Muscle of leg (tissue), 16 donors: ENCODE measurements at places on chromosomes 7 and 10. TPM values are rescaled to one million over a fixed set of nuclear protein-coding genes. Genes with fewer than 3 reads are reported as not detected.

GRCh38 chr7:80707318-80707717, 68.9 kb downstream of the CD36 start:
- H3K36me3 ChIP-seq, result no peaks in the 10 kb centered on the region
- no peaks in the 10 kb centered on the region for H3K27me3 ChIP-seq
- DNase-seq, result no peak
- H3K27ac ChIP-seq, result no peak overlapping the region
- H3K4me3 ChIP-seq, result no peak overlapping the region

DNA sequence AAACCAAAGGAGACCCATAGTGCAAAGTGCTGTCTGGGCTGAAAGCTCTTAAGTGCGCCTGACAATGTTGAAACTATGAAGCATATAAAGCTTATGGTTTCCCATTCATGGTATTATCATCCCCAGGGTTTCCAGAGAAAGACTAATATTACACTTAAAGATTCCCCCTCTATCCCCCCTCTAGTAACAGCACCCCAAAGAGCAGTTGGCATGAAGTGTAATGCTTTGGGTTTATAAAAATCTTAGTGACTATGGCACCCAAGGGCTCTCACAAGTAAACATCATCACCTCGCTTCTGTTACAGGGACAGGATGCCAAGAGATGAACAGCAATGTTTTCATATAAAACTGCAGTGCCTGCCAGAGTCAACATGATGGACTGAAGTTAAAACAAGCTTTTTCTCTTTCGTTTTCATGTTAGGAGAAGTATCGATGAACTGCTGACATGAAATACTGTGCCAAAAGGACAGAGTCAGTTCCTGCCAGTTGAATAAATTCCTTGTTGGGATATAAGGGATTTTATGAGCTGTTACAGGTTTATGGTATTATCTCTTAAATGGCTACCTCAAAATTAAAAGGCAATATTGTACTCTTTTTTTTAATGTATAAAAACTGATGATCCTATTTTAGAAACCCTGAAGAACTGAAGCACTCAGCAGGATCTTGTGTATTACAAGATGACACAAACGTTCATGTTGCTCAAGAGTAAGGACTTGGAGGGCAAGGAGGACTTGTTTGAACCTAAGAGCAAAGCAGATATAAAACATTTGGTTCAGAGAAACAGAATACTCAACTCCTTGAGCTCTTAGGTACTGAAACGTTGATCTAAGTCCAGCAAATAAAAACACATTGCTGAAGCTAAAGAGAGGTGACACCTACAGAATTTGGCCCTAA, 203.7 kb upstream of the IMMP2L start:
- no peaks in the 10 kb centered on the region for H3K27me3 ChIP-seq
- H3K4me3 ChIP-seq, result no peak overlapping the region
- peaks cover 4% of the 10 kb centered on the region for H3K36me3 ChIP-seq
- H3K4me1 ChIP-seq, result peaks cover 2% of the 10 kb centered on the region

GRCh38 chr7:47544416-47544815, 37.5 kb downstream of the TNS3 start:
- H3K4me1 ChIP-seq, result peaks cover 17% of the 10 kb centered on the region
- no peak overlapping the region for H3K4me3 ChIP-seq
- no peak overlapping the region for H3K27ac ChIP-seq
- H3K36me3 ChIP-seq, result peaks cover 5% of the 10 kb centered on the region
- no peak for DNase-seq

GRCh38 chr7:996079-996872, 13.3 kb downstream of the CYP2W1 start:
- no peaks in the 10 kb centered on the region for H3K27me3 ChIP-seq
- H3K4me3 ChIP-seq, result no peak overlapping the region
- H3K27ac ChIP-seq, result no peak overlapping the region

- no peak overlapping the region for H3K27ac ChIP-seq
- H3K36me3 ChIP-seq, result no peaks in the 10 kb centered on the region
- no peak overlapping the region for H3K4me3 ChIP-seq
- peaks cover 8% of the 10 kb centered on the region for H3K4me1 ChIP-seq
- H3K27me3 ChIP-seq, result no peaks in the 10 kb centered on the region
Observed at GRCh38 chr10:14468726-14469125, 138.0 kb upstream of the FRMD4A start.

DNA sequence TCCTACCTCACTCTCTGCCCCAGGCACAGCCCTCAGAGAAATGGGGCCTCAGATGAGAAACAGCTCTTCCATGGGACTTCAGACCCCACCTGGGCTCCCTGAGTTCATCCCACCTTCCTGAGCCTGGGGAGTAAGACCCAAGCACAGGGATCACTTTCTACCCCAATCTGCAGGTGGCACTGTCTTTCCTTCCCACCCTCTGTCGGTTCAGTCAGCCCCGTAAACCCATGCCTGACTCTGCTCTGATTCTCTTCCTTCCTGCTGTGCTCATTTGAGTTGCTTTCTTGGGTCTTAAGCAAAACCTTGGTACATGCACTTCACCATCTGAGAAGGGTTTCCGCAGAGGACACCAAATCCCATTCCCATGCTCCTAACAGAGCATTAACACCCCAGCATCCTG, 306.4 kb upstream of the CDC14C start:
- H3K27me3 ChIP-seq, result no peaks in the 10 kb centered on the region
- H3K27ac ChIP-seq, result no peak overlapping the region
- no peak for DNase-seq
- no peak overlapping the region for H3K4me3 ChIP-seq
- H3K4me1 ChIP-seq, result no peaks in the 10 kb centered on the region

DNA sequence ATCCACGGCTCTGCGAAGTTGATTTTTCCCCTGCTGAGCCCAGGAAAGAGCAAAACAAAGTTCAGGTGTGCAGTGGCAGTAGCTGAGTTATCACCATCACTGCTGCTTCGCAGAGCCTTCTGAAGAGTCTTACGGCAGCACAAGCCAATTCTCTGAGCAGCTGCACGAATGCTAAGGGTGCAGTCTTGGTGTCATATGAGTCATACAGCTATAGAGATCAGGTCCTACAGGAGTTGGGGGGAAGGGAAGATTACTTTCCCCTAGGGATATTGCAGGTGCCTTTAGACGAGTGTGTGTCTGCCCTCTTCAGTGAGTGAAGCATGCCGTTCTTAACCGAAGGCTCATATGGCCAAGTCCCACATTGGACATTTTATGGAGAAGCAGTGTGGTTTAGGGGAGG, 227.8 kb downstream of the CELF2 start:
- no peak overlapping the region for H3K27ac ChIP-seq
- H3K36me3 ChIP-seq, result peaks cover 19% of the 10 kb centered on the region
- H3K27me3 ChIP-seq, result no peaks in the 10 kb centered on the region
- peaks cover 50% of the 10 kb centered on the region for H3K4me1 ChIP-seq
- H3K4me3 ChIP-seq, result no peak overlapping the region
- peak; percentile 23 for DNase-seq

GRCh38 chr10:62071846-62072281, 170.4 kb downstream of the ARID5B start:
- DNase-seq, result no peak
- H3K27me3 ChIP-seq, result no peaks in the 10 kb centered on the region
- H3K4me3 ChIP-seq, result no peak overlapping the region
- H3K27ac ChIP-seq, result no peak overlapping the region

DNA sequence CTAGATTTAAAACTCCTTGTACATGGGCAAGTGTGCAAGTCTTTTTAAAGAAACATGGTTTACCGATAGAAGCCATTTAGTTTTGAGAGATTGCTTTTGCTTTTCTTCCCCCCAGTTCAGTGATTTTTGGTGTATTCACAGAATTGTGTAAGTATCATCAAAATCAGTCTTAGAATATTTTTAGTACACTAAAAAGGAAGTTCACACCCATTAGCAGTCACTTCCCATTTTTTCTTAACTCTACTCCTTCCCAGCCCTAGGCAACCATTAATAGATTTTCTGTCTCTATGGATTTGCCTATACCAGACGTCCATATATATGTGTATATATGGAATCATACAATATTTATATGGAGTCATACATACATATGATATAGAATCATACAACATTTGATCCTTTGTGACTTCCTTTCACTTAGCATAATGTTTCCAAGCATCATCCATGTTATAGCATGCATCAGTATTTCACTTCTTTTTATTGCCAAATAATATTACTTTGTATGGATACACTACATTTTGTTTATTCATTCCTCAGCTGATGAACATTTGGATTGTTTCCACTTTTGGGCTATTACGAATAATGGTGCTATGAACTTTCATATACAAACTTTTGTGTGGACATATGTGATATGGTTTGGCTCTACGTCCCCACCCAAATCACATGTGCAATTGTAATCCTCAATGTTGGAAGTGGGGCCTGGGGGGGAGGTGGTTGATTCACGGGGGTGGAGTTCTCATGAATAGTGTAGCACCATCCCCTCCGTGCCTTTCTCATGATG, 16.5 kb upstream of the ARL4A start:
- peaks cover 2% of the 10 kb centered on the region for H3K4me1 ChIP-seq
- H3K36me3 ChIP-seq, result no peaks in the 10 kb centered on the region
- H3K4me3 ChIP-seq, result no peak overlapping the region
- DNase-seq, result peak; percentile 22
- no peaks in the 10 kb centered on the region for H3K27me3 ChIP-seq
- no peak overlapping the region for H3K27ac ChIP-seq

- H3K27ac ChIP-seq, result no peak overlapping the region
- H3K27me3 ChIP-seq, result no peaks in the 10 kb centered on the region
- H3K4me3 ChIP-seq, result no peak overlapping the region
- H3K36me3 ChIP-seq, result peaks cover 4% of the 10 kb centered on the region
- DNase-seq, result peak; percentile 59
Observed at GRCh38 chr10:34281661-34282582, 533.2 kb downstream of the PARD3 start.

DNA sequence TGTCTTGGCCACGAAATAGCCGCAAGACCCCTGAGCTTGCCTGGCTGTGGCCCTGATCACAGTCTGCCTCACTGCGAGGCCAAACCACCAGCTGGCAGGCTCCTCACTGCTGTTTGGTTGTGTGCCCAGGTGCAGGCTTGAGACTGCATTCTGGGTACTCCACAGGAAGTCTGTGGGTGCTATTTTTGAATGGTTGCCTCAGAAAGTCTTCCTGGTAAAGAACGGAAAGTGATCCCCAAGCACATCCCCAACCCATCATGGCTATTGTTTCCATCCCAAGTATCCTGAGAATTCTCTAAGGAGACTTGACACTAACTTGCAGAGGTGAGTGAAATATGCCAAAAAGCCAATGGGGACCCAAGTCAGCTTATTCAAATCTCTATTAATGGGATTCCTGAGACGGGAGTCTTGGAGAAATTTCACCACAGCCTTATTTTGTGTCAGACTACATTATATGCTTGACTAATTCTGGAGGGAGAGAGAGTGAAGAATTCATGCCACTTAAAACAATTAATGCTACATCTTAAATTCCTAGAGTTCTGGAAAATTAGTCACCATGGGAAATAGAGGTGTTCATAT, 170.9 kb downstream of the RAMP3 start:
- no peak overlapping the region for H3K27ac ChIP-seq
- peak; percentile 24 for DNase-seq
- no peaks in the 10 kb centered on the region for H3K27me3 ChIP-seq
- H3K4me1 ChIP-seq, result peaks cover 2% of the 10 kb centered on the region
- H3K4me3 ChIP-seq, result no peak overlapping the region
- H3K36me3 ChIP-seq, result no peaks in the 10 kb centered on the region

GRCh38 chr10:26173837-26174236, 42.7 kb upstream of the GAD2 start:
- H3K27ac ChIP-seq, result no peak overlapping the region
- no peaks in the 10 kb centered on the region for H3K4me1 ChIP-seq
- H3K27me3 ChIP-seq, result no peaks in the 10 kb centered on the region
- H3K4me3 ChIP-seq, result no peak overlapping the region
- H3K36me3 ChIP-seq, result no peaks in the 10 kb centered on the region

- H3K4me3 ChIP-seq, result no peak overlapping the region
- no peak overlapping the region for H3K27ac ChIP-seq
- DNase-seq, result no peak
- peaks cover 9% of the 10 kb centered on the region for H3K4me1 ChIP-seq
Observed at GRCh38 chr10:103507235-103508191, 14.0 kb downstream of the NEURL1 start.

GRCh38 chr10:31490858-31491504, 172.0 kb downstream of the ZEB1 start:
- no peak for DNase-seq
- H3K36me3 ChIP-seq, result peaks cover 6% of the 10 kb centered on the region
- no peaks in the 10 kb centered on the region for H3K27me3 ChIP-seq
- no peaks in the 10 kb centered on the region for H3K4me1 ChIP-seq
- H3K4me3 ChIP-seq, result no peak overlapping the region

DNA sequence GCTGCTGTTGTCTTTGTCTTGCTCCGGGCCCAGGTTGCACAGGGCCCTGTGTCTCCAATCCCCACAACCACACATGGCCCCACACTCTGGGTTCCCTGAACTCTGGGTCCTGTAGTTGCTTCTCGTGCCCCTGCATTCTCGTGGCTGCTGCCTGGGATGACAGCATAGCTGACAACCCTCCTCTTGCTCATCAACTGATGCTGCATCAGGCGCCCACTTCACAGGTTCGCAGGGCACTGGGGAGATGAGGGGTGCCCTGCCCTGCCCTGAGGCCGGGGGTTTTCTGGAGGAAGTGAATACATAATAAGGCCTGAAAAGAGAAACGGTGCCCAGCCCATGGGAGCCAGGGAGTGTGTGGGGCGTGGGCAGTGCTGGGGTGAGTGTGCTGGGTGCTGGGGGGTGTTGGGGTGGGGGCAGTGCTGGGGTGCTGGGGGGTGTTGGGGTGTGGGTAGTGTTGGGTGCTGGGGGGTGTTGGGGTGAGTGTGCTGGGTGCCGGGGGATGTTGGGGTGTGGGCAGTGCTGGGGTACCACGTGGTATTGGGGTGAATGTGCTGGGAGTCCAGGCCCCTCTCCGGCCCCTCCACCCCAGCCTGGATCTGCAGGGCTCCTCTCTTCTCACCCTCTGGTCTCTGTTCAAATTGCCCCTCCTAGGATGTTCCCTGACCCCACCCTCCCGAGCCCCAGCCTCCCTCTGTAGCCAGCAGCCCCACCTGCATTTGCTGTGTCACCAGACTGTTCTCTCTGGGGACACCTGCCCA, 2.0 kb upstream of the MTG1 start:
- no peaks in the 10 kb centered on the region for H3K27me3 ChIP-seq
- no peak overlapping the region for H3K4me3 ChIP-seq
- H3K36me3 ChIP-seq, result peaks cover 28% of the 10 kb centered on the region
- no peak for DNase-seq

Gene CFAP70
- polyA plus RNA-seq, result 1.6 TPM

Gene ARID5B
- 14.2 TPM for polyA plus RNA-seq

Gene OR2A42
- polyA plus RNA-seq, result 0.59 TPM

Gene NOS3
- 6.1 TPM for polyA plus RNA-seq

Gene SCIN
- 0.68 TPM for polyA plus RNA-seq

Gene SFRP4
- polyA plus RNA-seq, result 31.9 TPM

Gene AGR3
- polyA plus RNA-seq, result 1.1 TPM

Gene KLLN
- polyA plus RNA-seq, result 0.41 TPM

Gene SPDYE11
- 0.12 TPM for polyA plus RNA-seq

Gene ANKRD30A
- not detected for polyA plus RNA-seq

Gene GTF2IRD2
- polyA plus RNA-seq, result 17.1 TPM

Gene RTKN2
- polyA plus RNA-seq, result 5.6 TPM
